ENCODE measurements at places on chromosomes 7 and 10.

GRCh38 chr7:80661729-80662128, 23.3 kb downstream of the CD36 start:
- DNase-seq = no peak

- no peak for DNase-seq
These were observed 193.5 kb upstream of the HDAC9 start for GRCh38 chr7:18302097-18302496.

- DNase-seq = no peak
These were observed 212.0 kb downstream of the TSPAN12 start for GRCh38 chr7:120645966-120646365.

DNA sequence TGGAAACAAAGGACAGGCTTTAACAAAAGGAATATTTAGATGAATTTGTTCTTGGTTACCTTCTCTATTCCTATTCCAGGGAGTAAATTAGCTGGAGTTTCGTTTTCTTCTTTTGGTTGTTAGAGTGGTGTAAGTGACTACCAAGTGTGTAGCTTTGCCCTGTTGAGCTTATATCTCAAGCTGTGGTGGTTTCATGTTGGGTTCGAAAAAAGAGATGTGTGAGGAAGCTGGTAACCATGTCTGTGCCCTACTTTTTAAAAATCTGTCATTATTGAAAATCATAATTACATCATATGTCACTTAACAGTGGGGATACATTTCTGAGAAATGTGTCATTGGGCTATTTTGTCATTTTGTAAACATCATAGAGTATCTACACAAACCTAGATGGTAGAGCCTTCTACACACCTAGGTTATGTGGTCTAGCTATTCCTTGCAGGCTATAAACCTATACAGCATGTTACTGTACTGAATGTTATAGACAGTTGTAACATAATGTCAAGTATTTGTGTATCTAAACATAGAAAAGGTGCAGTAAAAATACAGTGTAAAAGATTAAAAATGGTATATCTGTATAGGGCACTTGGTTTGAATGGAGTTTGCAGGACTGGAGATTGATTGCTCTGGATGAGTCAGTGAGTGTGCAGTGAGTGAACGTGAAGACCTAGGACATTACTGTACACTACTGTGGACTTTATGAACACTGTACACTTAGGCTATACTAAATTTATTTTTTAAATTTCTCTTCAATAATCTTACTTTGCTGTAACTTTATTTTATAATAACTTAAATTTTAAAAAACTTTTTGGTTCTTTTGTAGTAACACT, 90.4 kb downstream of the SEPTIN7 start:
- no peak for DNase-seq

- DNase-seq = no peak
These were observed 146.1 kb downstream of the VPS50 start for GRCh38 chr7:93378131-93378760.

DNA sequence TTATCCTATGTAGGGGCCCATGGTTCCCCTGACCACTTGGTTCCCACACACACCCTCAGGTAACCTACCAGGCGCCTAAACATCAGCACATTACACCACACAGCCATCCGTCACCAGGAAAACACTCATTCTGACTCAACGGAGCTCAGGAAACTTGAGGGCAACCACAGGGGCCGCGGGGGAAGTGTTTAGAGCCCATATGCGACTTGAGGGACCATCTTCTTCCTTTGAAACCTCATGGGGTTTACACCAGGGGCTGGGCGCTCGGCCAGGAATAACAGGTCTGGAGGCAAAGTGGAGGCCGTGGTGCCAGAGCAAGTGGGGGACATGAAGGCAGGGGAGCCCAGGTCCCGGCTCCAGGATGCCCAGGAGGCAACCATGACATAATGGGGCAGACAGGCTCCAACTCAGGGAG, 1.5 kb downstream of the STX1A start:
- no peak for DNase-seq

- DNase-seq = no peak
These were observed 78.5 kb downstream of the APBB1IP start for GRCh38 chr10:26516540-26517101.

DNA sequence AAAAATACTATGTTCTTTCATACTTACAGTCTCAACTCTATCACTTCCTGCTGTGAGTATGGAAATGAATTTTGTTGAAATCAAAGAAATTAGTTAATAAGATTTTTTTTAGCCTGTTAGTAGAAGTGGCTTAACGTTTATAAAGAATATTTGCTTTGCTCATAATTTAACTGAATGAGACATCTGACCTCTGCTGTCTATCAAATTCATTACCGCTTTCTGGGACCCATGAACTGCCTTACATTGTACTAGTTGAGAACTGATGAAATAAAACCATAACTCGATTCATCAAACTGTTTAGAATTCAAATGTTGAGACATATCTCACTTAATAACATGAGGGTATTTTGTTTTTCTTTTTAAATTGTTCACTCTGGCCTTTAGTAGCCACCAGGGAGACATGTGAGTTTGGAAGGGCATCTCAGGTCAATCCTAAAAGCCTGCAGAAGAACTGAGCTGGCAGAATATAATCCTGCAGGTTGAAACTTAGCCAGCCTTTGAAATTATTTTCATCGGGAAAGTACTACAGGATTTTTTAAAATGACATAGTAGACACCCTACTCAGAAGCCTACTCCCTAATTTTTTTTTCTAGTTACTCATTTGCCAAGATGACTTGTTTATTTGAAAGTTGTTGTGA, 78.7 kb downstream of the KIAA1217 start:
- DNase-seq = no peak

DNA sequence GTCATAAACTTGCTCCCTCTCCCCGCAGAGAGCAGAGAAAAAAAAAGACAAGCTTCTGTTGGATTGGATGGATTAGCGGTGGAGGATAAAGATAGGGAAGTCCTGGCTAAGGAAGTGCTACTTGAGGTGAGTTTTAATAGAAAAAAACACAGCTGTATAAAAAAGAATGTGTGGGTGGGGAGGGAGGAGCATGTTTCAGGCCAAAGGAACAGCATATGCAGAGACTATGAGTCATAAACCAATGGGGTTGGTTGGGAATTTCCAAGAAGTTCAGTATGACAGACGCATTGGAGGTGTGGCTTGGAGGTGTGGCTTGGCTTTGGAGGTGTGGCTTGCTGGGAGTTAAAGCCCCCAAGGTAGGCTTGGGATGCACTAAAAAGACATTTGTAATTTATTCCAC, 103.0 kb upstream of the LSM8 start:
- DNase-seq = no peak

- no peak for DNase-seq
These were observed 11.0 kb downstream of the CALHM2 start for GRCh38 chr10:103441206-103441605.

GRCh38 chr7:139232904-139233303, 1.9 kb downstream of the UBN2 start:
- no peak for DNase-seq

- DNase-seq = no peak
These were observed 529.5 kb upstream of the SEMA3D start for GRCh38 chr7:85716353-85716752.
